ENCODE measurements at places on chromosomes 12 and 14.

DNA sequence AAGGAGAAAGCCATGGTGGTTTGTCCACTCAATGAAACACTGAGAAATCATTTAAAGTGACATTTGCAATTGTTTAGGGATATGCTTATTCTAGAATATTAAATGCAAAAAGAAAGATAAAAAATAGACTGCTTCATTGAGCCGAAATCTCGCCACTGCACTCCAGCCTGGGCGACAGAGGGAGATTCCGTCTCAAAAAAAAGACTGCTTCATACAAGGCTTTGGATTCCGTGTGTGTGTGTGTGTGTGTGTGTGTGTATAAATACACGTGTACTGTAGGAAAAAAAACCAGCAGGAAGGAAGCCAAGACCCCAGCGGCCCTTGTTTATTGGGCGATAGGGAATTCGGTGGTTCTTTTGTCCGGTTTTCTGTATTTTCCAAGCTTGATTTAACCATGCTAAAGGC lies 3.2 kb upstream of the ZNF839 start:
- peak; percentile 12 for DNase-seq

DNA sequence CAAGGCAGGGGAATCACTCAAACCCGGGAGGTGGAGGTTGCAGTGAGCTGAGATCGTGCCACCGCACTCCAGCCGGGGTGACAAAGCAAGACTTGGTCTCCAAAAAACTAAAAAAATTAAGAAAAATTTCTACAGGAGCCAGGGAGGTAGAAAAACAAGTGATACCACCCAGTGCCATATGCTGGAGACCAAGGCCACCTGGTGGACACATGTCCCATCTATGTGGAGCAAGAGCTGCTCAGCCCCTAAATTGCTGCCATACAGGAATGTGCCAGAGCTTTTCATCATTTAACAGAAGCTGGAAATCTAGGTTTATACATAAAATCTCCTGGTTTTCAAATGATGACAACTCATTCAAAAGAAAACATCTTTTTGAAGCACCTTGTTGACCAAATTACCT lies 61.4 kb upstream of the ELK3 start:
- DNase-seq: no peak

GRCh38 chr12:29428633-29429032 lies 47.7 kb upstream of the ERGIC2 start:
- DNase-seq: no peak

GRCh38 chr14:93039649-93040315 lies 75.9 kb downstream of the ITPK1 start:
- DNase-seq: no peak

GRCh38 chr12:43004908-43005307 lies 415.4 kb upstream of the PRICKLE1 start:
- no peak for DNase-seq

DNA sequence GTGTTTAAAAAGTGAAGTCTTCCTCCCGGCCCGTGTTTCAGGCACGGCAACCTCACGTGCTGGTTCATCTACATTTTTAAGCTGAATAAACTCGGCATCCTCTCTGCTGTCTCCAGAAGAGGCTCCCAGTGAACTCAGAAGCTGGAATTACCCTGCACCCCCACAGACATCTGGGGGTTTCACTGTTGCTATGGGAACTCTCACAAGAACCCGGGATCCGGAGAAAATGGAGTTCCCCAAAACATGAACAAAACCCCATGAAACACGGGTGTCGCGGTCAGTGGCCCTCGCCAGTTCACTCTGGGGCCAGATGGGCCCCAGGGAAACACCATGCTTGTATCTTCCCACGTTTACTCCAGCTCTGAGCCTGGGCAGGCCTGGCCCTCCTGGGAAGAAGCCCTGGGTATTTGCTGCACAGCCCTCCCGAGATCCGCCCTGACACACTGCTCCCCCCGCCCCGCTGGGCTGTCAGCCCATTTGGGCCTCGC lies 143.7 kb downstream of the PIWIL1 start:
- no peak for DNase-seq
